ENCODE measurements at places on chromosomes 13 and 19.

- no peak for DNase-seq
Observed at GRCh38 chr13:23703246-23703860, 133.1 kb downstream of the TNFRSF19 start.

GRCh38 chr19:47438793-47439220 lies 19.5 kb upstream of the MEIS3 start:
- no peak for DNase-seq

DNA sequence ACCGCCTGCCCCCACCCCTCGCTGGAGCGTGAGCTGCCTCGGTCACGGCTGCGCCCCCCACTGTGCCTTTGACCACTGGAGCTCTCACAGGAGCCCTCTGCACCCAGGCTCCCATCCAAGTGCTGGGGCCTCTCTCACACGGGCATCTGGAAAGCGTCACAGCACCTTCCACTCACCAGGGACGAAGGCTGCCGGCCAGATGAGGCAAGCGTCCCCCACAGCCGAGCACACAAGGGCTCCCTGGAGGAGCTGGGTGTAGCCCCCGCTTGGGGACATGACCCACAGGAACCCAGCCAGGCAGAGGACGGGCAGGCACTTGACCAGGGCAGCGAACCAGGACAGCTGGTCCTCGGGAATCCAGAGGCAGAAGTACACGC lies 560 bp downstream of the TMEM86B start:
- DNase-seq = no peak

DNA sequence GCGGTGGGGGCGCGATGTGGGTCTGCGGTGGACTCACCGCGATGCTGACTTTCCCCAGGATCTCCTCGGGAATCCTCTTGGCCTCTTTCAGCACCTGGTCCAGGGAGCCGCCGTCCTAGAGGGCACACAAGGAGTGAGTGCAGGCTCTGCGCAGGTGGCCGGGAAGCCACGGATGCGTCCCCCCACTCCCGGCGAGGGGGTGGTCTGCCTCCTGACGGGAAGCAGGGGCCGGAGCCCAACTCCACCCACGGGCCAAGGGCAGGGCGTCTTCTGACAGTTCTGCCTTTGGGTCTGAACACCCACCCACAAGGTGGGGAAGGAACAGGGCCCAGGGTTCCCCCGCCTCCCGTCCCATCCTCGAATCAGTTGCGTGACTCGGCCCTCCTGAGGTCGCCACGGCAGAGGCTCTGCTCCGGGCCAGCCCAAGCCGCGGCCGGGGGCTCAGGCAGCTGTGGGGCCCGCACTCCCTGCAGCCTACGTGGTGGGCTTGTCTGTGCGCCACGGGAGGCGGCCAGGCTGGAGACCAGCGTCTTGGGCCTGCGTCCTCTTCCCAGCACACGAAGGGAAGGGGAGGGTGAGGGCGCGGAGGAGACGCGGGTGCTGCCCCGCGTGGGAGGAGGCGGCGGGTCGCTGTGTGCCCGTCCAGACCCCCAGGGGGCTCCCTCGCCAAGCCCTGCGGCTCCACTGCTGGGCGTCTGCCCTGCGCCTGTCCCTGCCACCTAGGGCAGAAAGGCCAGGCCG lies 21.4 kb downstream of the MAP2K2 start:
- DNase-seq = no peak

DNA sequence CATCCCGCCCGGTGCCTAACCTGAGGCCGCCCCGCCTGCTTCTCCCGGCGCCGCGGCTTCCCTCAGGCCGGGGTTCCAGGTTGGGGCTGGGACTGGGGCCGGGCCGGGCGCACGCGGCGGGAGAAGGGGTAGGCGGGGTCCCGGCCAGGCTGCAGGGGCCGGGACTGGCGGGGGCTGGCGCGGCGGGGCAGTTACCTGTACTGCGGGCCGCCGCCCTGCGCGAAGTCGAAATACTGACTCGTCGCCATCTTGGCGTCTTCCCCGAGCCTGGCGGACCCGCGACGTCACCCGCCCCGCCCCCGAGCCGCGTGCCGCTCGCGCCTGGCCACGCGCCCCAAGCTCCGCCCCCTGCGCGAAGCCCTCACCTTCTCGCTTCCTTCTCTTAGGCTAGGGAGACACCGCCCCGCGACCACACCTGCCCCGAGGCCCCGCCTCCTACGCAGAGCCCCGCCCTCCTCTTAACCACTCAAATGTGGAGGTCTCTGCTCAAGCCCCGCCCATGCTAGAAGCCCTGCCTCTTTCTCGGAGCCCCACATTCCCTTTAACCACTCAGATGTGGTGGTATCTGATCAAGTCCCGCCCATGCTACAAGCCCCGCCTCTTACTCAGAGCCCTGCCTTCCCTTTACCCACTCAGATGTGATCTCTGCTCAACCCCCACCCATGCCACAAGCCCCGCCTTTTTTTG lies at the start of gene ZFR2:
Gene ZFR2, minus strand, starts transcription at position 269 of the 687 bp plus-strand sequence. Its CDS starts 21 bp downstream, at position 248.
- DNase-seq = peak; percentile 26
